Stimulated activated CD4-positive, alpha-beta T cell treated with anti-CD3 and anti-CD28 coated beads, TNF-alpha, amount 100 ng/mL, for 4 hours (primary cell): ENCODE measurements at places on chromosomes 5 and 9.

GRCh38 chr5:116524966-116525365 is 49.7 kb downstream of the SEMA6A start:
- no peak for DNase-seq

DNA sequence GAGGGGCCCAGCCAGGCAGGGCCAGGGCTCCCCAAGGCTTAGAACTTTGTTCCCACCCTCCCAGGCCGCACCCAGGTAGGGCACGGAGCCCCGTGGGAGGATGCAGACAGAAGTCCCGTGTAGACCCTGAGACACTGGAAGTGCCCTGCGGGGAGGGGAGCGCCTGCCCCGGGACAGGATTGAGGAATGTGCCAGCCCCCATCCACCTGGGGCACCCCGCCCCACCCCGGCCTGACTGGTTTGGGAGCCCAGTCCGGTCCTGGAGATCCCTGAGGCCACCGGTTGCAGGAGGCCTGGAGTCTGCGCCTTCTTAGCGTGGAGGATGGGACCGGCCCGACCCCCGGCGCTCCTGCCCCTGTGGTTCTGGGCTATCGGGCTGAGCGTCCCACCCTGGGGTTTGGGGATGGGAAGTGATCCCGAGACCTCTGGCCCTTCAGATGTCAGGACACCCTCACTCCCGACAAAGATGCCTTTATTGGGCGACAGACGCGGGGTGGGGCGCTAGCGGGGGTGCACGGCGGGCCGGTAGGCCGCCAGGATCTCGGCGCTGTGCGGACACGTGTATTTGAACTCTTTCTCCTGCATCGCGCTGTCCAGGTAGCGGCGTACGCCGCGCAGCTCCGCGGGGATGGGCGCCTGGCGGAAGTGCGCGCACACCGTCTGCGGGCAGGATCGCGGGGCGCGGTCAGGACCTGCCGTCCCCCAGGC is 2.0 kb downstream of the CLIC3 start:
- no peak for DNase-seq

DNA sequence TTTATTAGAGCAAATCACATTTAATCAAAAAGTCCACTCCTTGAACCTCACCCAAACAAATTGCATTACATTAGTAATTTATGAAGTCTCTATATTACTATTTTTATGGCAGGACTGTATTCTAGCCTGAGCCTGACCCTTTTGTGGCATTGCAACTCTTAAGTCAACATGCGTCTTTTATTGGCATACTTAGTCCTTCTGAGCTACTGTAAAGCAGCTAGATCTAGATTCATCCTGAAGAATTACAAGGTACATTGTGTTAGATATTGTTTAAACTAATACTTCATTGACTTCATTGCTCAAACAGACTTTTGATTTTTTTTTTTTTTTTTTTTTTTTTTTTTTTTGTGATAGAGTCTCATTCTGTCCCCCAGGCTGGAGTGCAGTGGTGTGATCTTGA is 1842.5 kb upstream of the CDH9 start:
- no peak for DNase-seq

GRCh38 chr5:108206707-108207106 is 175.2 kb downstream of the FBXL17 start:
- no peak for DNase-seq

DNA sequence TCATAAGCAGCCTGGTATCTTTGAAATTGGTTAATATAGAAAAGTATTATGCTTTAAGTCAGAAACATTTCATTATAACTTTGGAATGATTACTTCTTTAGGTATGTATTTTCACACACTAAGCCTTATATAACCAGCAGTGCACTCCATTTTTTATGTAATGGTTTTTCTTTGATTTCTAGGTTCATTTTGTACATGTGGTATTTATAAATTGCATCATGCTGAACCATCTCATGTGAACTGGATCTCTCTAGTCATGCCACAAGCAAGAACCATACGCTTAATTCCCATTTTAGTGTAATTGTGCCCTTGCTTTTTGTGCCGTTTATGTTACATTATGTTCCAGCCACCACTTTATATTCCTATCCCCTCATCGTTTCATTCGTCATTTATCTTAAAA is 38.6 kb upstream of the SRP19 start:
- no peak for DNase-seq

DNA sequence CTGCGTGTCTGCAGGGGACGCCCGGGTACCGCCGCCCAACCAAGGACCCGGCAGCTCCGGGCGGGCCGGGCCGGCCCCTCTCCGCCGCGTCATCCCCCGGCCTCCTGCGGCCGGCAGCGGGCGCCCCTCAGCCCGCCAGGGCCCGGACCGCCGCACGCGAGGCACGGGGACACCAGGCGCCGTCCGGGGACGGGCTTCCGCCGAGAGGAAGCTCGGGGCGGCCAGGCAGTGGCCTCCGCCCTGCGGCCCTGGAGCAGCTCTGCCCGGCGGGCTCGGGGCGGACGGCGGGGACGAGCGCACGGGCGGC is 373 bp downstream of the FBXW5 start:
- no peak for DNase-seq

DNA sequence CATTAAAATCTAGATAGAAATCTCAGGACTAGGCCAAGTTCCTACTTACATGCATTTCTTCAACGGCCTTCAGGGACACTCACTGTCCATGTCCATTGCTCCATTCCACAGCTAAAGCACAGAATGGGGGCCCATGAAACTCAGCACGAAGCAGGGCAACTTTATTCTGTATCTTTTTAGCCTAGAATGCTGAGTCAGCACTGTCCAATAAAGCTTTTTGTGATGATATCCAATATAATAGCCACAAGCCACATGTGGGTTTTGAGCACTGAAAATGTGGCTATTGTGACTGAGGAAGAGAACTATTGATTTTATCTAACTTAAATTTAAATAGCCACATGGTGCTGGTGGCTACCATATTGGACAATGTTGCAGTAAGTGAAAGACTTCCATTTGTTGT is 21.6 kb downstream of the OTP start:
- no peak for DNase-seq

- DNase-seq: no peak
Observed at GRCh38 chr5:177373806-177374205, 10.4 kb upstream of the SLC34A1 start.

GRCh38 chr9:20353524-20353923 is 268.8 kb downstream of the MLLT3 start:
- DNase-seq: no peak

GRCh38 chr5:56977822-56978221 is 25.9 kb upstream of the MIER3 start:
- no peak for DNase-seq

GRCh38 chr9:5514617-5515260 is 4.4 kb downstream of the PDCD1LG2 start:
- DNase-seq: no peak

GRCh38 chr5:179266291-179267070 is 78.8 kb downstream of the ADAMTS2 start:
- no peak for DNase-seq

DNA sequence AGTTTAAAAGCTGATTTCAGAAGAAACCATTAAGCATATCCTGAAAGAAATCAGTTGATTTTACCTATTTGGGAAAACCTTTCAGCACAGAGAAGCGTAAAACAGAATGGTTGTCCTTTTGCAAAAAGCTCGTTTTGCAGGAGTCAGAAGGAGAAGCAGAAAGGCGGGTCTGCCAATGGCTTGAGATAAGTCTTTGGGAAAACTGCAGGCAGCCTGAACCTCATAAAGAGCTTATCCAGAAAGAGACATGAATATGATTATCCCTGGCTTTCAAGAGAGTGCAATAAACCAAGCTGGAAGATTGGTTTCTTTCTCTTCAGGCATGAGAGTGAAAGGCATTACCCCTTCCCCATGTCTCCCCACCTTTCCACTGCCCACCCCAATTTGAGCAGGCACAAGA is 353.3 kb downstream of the ARHGEF28 start:
- DNase-seq: no peak

DNA sequence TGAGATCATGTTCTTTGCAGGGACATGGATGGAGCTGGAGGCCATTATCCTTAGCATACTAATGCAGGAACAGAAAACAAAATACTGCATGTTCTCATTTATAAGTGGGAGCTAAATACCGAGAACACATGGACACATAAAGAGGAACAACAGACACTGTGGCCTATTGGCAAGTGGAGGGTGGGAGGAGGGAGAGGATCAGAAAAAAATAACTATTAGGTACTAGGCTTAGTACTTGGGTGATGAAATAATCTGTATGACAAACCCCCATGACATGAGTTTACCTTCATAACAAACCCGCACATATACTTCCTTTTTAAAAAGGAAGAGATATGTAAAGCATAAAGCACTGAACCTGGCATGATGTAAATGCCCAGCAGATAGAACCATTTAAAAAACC is 99.0 kb downstream of the MEGF10 start:
- no peak for DNase-seq

- DNase-seq: no peak
Observed at GRCh38 chr9:72119853-72120252, 29.4 kb upstream of the GDA start.

GRCh38 chr5:140259500-140259899 is 43.4 kb downstream of the PFDN1 start:
- no peak for DNase-seq

DNA sequence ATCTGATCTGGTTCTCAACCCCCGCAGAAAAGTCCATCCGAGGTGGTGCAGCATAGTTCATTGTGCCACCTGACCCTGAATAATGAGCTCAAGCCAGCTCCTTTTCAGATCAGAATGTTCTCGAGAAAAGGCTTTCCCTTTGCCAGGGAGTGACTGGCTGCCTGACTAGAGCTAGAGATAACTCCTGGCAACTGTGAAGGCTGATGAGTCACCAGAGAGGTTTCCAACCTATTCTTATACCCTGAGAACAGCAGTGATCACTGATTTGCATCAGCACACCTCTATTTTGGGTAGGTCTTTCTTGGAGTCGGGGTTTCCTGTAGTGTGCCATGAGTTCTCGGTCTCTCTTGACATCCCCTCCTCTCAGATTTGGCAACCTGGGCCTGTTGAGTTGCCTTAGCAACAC is 127.9 kb downstream of the PIK3R1 start:
- DNase-seq: no peak

DNA sequence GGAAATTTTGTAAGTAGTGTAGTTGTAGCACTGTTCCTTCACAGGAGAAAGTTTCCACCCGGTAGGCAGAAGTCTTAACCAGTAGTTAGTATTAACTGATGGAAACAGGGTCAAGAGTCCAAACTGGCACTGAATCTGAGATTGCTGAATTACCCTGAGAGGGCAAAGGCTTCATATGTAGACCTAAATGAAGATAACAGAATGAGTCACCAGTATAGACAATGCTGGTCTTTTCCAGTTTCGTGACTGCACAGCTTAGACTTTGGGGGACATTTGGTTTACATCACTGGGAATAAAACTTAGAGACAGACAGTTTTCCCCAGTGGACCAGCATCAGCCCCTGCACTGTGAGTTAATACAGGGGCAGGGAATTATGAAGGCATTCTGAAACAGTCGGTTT is 60.5 kb downstream of the PCSK5 start:
- DNase-seq: no peak

DNA sequence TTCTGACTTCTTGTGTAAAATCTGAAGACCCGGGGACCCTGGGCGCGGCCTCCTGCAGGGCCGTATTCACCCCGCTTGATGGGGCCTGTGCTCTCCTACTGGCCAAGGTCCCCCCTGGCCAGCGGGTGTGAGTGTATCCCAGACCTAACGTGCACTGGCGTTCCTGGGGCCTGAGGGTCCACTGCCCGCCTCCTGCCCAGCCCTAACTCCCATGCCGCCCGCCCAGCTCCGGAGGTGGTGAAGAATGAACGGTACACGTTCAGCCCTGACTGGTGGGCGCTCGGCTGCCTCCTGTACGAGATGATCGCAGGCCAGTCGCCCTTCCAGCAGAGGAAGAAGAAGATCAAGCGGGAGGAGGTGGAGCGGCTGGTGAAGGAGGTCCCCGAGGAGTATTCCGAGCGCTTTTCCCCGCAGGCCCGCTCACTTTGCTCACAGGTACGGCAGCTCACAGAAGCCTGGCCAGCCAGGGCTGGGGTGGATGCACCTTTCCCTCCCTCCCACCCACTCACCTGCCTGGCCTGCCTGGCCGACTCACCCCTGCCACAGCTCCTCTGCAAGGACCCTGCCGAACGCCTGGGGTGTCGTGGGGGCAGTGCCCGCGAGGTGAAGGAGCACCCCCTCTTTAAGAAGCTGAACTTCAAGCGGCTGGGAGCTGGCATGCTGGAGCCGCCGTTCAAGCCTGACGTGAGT is 9.5 kb downstream of the GRK6 start:
- DNase-seq: no peak

DNA sequence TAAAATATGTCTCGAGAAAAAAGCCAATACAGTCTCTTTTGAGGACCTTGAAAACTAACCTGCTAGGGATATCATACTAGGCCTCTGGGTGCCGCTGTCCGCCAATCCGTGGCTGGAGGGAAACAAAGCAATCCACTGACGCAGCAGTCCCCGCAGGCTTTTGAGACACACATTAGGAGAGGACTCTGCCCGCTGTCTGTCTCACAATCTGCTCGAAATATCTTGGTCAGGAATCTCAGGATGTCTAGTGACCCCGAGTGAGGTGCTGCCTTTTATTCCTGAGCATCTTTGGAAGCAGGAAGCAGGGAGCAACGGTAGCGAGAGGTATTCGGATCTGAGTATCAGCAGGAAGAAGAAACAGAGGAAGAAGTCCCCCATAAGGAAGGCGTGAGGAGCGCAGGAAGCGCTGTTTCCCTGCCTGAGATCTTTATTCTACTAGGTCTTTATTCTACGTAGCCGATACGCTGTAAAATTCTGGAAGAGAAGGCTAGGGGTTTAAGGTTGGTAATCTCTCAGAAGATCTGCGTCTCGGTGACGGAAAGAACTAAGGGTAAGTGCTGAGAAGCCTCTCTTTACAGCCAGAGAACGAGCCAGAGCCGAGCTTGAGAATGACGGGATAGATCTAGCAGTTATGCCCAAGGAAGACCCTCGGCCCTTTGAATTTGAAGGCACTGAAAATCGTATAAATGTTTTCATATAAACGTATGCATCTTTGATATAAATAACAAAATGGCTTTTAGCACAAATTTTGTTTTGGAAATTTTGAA is 4.0 kb upstream of the PCDHGA1 start:
- DNase-seq: peak; percentile 41

GRCh38 chr5:135161221-135161620 is 127.2 kb upstream of the PITX1 start:
- no peak for DNase-seq

DNA sequence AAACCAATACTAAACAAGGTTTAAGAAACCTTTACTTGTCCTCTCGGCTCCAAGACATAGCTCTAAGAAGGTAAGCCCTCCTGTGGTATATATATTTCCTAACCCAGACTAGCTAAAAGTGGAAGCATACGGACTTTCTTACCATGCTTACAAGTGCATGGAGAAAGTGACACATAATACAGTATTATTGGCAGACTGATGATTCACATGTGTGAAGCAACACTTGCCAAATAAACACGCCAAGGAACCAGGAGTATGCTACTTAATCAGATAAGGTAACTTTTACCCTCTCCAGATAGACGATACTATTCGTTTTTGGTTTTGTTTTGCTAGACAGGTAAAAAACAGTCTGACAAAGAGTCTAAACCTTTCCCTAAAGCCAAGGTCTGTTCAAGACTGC is 264.1 kb downstream of the MLLT3 start:
- DNase-seq: no peak
